CD4-positive, alpha-beta T cell (primary cell): ENCODE measurements at places on chromosomes 2 and 18.

DNA sequence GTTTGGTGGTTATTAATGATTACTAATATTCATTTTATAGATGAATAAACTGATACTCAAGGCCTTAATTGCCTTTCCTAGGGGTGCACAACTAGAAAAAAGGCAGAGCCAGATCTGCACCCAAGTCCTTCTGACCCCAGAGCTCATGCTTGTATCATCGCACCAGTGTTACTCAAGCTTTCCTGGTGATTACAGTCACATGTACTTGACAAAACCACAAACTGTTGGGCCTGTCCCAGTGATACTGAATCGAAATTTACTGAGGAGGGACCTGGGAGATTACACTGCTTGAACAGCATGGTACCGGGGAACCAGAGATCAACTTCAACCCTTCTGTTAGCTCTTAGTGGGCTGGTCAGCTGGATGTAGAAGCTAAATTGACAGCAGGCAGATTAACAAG, 33.7 kb downstream of the FASTKD2 start:
- DNase-seq: peak; percentile 24

GRCh38 chr2:3598912-3599854, 4.3 kb downstream of the COLEC11 start:
- no peak for DNase-seq

DNA sequence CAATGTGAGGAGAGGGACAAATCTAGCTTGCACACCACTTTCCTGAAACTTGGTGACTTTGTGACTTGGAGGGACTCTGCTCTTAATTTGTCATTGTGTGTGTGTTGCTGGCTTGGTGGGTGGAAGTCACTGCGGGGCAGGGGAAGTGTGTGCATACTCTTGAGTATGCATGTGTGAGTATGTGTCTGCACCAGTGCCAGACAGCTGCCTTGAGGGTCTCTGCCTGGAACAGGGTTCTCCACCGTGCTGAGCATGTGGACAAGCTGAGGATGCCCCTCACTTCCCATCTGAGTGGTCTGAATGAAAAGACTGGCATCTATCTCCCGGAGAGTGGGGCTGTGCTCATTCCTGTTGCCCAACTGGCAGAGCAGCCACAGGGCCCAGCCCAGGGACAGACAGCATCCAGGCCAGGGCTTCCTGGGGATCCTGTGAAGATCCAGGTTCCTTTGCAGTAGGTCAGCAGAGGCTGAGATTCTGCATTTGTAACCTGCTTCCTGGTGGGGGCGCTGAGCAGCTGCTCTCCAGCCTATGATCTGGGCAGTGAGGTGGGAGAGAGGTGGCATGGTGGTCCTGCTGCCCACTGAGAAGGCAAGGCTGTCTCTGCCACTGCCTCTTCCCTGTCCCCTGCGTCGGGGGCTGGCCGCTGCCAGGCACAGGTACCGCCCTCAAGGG, 138.9 kb upstream of the HAAO start:
- DNase-seq: no peak

GRCh38 chr2:25207078-25207545, 38.7 kb upstream of the POMC start:
- DNase-seq: no peak

GRCh38 chr2:217934321-217935131, 68.3 kb downstream of the TNS1 start:
- DNase-seq: peak; percentile 19

- no peak for DNase-seq
Measured at GRCh38 chr2:143451642-143452281, 322.5 kb downstream of the ARHGAP15 start.

DNA sequence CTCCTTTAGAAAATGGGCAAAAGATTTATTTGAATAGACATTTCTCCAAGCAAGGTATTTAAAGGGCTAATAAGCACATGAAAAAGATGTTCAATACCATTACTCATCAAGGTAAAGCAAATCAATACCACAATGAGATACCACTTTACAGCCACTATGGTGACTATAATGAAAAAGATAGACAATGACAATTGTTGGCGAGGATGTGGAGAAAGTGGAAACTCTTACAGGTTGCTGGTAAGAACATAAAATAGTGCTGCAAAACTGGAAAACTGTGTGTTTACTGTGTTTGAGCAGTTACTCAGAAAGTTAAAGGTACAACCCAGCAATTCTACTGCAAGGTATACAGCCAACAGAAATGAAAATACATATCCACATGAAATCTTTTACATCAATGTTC, 31.9 kb upstream of the RNU4ATAC start:
- no peak for DNase-seq

DNA sequence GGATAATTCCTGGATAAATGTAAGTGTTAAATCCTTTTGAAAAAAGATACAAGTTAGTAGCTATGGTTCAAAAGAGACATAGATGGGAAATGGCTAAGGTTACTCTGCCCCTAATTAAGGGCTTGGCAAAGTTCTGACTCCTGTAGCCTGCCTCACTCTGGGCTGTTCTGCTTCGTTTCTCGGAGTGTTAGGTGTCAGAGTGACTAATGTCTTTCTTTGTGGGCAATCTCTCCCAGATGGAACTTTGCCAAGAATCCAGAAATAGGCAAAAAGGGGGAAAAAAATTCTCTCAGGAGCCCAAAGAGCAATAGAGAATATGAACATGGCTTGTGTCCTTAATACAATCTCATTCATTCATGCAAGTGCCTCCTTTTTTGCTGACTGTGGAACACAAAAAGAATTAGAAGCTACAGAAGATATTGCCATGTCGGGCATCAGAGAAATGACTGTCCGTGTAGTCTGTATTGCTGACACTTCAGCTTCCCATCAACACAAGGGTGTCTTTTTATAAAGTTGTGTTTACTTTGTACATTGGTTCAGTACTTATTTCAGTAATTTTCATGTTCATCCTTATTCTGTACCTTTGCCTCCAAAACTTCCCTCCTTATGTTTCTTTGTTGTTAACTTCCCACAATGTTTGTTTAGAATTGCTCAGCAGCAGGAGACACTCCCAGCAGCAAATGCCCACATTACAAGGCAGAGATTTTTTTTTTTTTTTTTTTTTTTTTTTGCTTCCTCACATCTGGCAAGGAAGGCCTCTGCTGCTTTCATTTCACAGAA, 134.0 kb downstream of the FTCDNL1 start:
- DNase-seq: no peak

- DNase-seq: peak; percentile 61
Measured at GRCh38 chr2:64260817-64261216, 116.6 kb upstream of the PELI1 start.

DNA sequence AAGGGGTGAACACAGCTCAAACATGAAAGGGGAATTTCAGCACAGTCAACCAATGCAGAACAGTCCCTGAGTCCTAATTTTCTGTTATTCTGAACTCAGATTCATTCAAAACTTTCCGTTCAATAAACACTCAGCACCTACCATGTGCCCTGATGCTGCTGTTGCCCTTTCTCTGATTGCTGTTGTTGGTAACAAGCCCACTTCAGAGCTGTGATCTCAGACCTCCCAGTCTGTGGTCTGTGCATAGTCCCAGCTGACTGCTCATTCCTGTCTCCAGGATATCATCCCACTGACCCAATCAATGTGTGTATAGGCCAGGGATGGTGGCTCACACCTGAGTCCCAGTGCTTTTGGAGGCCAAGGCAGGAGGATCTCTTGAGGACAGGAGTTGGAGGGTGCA, 82.7 kb upstream of the SLC35G4 start:
- no peak for DNase-seq

DNA sequence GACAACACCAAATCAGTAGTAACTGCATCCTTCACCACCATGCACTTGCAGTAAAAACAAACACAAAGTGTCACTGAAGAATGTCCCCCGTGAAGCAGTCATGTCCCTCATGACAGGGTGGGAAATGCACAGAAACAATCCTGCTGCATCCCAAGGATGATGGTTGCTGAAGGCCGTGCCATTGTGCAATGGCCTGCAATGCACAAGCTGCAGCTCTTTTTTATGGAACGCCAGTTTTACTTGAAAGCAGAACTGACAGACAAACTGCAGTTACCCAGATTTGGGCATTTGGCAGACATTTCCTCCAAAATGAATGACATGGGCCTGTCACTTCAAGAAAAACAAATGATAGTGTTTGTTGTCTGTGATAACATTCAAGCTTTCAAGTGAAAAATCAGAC, 2.4 kb upstream of the CHST10 start:
- DNase-seq: no peak

DNA sequence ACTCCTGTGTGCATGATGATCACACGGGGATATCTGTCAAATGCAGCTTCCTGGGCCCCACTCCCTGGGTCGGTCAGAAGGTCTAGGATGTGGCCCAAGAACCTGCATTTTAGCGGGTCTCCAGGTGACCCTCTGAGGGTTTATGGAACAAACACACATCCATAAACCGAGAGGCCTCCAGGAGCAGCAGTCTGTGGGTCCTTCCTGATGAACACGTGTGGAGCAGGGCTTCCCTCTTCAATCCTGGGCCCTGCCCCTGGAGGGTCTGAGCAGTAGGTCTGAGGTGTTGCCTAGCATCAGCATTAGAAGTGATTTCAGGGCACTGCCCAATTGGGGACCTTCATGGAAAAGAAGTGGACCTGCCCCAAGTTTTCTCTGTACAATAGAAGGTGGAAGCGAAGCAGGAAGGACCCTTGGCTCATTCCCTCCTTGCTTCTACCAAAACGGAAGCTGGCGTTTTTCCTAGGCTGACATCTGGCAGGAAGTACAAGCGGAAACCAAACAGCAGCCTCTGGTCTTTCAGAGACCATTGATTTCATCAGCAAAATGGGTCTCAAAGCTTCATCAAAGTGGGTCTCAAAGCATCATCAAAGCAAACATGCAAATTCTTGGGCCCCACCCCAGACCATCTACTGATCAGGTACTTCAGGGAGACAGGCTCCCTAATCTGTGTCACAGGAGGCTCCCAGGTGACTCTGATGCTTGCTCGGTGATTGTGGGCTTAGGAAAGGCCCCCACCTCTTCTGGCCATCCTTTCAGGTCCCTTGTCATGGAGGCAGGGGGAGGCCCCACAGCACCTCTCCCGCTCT, 30.7 kb downstream of the INO80C start:
- DNase-seq: no peak

DNA sequence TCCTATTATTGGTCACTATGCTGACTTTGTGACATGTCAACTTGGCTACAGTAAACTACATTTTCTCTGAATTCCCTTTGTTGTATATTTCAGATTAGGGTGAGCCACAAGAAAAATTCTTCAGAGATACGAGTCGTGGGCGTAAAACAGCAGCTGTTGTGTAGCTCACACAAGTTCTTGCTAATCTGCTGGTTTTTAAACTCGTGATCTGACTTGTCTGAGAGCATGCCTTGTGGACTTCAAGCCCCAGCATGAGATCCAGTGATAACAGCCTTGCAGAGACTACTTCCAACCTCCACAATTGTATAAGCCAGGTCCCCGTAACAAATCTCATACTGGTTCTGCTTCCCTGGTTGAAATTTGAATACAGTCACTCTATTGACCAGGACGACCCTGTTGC, 259.8 kb upstream of the LYPD1 start:
- no peak for DNase-seq

- peak; percentile 16 for DNase-seq
Measured at GRCh38 chr2:100606726-100607343, 44.0 kb downstream of the PDCL3 start.

- no peak for DNase-seq
Measured at GRCh38 chr2:186543561-186544131, 46.2 kb upstream of the ITGAV start.

- DNase-seq: no peak
Measured at GRCh38 chr2:11326677-11327211, 17.7 kb downstream of the ROCK2 start.

- peak; percentile 64 for DNase-seq
Measured at GRCh38 chr2:231925303-231926179, 655 bp downstream of the NPPC start.

DNA sequence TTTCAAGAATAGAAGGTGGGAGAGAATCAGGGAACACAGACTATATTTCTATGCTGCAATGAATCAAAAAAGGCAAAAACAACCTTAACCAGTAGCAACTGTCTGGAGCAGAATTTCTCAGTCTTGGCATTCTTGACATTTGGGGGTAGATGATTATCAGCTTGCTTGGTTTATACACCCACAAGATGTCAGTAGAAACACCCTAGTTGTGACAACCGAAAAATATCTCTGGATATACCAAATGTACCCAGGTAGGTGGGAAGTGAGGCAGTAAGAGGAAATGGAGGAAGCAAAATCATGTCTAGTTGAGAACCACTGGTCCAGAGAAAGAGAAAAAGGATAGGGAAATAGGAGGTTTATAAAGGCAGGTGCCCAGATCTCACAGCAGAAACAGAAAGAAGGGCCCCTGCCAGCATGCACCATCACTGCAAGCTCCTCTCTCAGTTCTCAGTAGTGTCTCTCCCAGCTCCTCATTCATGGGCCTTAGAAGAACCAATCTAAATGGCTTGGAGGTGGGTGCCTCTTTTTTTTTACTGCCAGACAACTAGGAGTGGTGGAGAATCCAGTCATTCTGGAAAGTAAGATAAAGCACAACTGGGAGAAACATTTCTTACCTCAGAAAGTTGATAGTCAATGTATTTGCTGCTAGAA, 50.4 kb downstream of the MBD2 start:
- no peak for DNase-seq

- no peak for DNase-seq
Measured at GRCh38 chr2:74188018-74188601, 9.4 kb upstream of the MOB1A start.

- DNase-seq: no peak
Measured at GRCh38 chr2:43890855-43891254, 52.1 kb downstream of the ABCG8 start.

DNA sequence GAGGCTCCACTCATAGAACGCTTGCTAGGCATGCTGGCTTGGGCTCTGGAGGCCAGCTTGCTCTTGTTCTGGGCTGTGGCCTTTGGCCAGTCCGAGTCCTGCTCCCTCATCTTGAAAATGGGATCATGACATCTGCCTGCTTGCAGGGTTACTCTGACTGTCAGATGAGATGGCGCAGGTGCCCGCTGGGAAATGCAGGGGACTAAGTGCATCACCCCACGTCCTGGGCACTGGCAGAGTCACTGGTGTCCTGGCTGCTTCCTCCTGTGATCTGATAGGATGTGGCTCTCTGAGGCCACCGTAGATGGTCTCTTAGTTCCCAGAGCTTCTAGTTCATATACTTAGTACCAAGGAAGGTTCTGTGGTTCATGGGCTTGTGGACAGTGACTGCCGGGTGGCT, 18.5 kb downstream of the LDLRAD4 start:
- no peak for DNase-seq

DNA sequence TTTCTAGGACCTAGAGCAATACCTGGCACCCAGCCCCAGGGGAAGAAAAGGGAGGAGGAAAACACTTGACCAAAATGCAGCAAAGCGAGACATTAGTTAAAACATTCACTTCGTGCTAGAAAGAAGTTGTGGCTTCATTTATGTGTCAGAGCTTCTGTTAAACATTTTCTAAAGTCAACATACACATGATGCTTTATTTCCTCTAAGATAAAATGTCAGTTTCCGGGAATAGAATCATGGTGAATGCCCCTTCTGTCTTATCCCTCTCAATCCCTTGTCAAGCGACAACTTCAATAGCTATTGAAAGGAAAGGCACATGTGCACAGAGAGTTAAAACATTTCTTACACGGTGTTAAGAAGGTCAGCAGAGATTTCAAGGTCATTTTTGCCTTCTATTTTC, 404.6 kb upstream of the CWC22 start:
- DNase-seq: no peak
